ENCODE measurements at places on chromosomes 12 and 14.

DNA sequence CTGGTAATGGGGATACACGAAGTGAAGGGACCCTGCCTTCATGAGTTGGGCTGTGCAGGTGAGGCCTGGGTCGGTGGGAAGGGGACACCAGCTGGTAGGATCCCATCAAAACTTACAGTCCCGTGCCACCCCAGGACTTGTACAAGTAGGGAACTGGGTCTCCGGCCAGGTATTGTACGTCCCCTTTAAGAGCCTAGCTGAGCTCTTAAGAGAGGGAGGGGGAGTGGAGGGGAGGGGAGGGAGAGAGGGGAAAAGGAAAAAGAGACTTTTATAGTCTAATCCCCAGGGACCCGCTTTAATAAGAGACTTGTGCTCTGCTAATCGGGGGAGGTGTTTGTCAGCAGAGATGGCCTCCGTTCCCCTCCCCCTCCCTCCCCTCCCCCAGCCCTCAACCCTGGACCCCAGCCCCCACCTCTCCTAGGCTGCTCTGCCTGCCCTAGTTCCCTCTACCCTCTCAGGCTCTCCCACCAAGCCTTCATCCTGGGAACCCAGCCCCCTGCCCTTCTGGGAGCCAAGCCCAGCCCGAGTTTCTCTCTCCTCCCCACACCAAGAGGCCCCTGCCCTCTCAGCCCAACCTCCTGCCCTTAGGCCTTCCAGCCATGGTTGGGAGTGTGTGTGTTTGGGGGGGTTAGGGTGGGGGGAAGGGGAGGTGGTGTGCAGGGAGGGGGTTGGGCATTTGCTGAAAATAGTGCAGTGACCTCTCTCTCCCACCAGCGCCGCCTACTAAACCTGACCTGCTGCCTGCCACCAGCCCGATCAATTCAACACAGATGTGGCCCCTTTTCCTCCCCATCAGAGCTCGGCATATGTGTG lies 2.6 kb downstream of the GDF11 start:
- H3K4me1 ChIP-seq = peaks cover 37% of the 10 kb centered on the region
- no peak for DNase-seq
- peaks cover 7% of the 10 kb centered on the region for H3K27me3 ChIP-seq
- no peak overlapping the region for H3K27ac ChIP-seq
- peaks cover 11% of the 10 kb centered on the region for H3K36me3 ChIP-seq

DNA sequence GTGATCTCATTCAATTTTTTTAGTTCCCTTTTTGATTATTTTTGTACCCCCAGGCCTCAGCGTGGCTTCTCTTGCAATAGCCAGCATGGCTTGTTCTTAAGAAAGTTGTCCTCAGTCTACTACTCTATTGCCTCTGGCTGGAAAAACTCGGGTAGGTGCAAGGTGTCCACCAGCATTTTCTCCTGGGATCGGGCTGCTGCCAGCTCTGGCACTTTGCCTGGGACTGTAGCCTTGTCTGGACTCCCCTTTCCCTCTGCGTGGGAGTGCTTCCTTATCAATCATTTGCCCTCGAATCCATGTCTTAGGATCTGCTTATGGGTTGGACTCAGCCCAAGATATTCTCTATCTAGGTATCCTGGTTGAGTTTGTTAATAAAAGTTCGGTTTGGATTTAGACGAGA lies 773.4 kb downstream of the DIO2 start:
- no peak for DNase-seq
- H3K4me1 ChIP-seq = no peaks in the 10 kb centered on the region
- no peak overlapping the region for H3K4me3 ChIP-seq
- H3K36me3 ChIP-seq = no peaks in the 10 kb centered on the region
- no peak overlapping the region for H3K27ac ChIP-seq

- DNase-seq = no peak
- H3K4me1 ChIP-seq = no peaks in the 10 kb centered on the region
- H3K27ac ChIP-seq = no peak overlapping the region
- no peak overlapping the region for H3K4me3 ChIP-seq
These were observed 56.1 kb upstream of the PCED1B start for GRCh38 chr12:47023311-47023710.

DNA sequence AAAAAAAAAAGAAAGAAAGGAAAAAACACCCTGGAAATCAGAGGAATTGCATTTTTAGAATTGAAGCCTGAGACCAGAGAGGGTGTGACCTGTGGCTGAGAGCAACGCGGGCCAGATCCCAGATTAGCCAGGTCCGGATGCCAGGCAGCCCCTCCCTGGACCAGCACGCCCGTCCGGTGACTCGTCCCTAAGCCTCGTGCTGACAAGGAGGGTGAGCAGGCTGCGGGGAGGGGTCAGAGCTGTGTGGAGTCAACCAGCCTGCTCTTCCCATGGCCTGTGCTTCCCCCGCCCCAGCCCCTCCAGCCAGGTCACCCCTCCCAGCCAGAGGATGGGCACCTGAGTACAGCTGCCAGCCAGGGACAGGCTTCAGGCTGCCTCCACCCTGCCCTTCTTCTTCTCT lies 4.2 kb upstream of the KLC1 start:
- H3K36me3 ChIP-seq = no peaks in the 10 kb centered on the region
- H3K4me3 ChIP-seq = peak overlapping the region; percentile 44
- H3K27ac ChIP-seq = peak overlapping the region; percentile 73
- no peak for DNase-seq
- peaks cover 31% of the 10 kb centered on the region for H3K4me1 ChIP-seq

- H3K36me3 ChIP-seq = peaks cover 9% of the 10 kb centered on the region
- H3K4me1 ChIP-seq = no peaks in the 10 kb centered on the region
- no peaks in the 10 kb centered on the region for H3K27me3 ChIP-seq
- no peak for DNase-seq
- H3K4me3 ChIP-seq = no peak overlapping the region
These were observed 2.9 kb downstream of the TAS2R43 start for GRCh38 chr12:11089246-11089645.

DNA sequence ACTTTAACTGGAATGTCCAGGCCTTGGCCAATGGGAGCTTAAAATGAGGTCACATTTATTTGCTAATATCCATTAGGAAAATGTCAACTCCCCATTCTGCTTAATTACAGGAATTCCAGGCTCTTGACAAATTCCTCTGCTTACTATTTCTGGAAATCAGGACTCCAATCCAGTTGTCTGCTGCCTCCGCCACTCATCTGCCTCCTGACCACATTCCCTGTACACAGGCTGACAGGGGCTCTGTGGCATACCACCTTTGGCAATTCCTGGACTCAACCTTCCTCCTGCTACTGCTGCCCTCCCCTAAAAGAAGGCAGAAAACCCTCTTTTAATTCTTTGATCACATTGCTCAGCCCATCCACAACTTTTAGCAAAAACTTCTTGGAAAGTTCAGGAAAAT lies 37.9 kb downstream of the KICS2 start:
- no peaks in the 10 kb centered on the region for H3K27me3 ChIP-seq
- H3K4me3 ChIP-seq = no peak overlapping the region
- H3K27ac ChIP-seq = no peak overlapping the region
- H3K4me1 ChIP-seq = no peaks in the 10 kb centered on the region
- no peak for DNase-seq
- no peaks in the 10 kb centered on the region for H3K36me3 ChIP-seq

DNA sequence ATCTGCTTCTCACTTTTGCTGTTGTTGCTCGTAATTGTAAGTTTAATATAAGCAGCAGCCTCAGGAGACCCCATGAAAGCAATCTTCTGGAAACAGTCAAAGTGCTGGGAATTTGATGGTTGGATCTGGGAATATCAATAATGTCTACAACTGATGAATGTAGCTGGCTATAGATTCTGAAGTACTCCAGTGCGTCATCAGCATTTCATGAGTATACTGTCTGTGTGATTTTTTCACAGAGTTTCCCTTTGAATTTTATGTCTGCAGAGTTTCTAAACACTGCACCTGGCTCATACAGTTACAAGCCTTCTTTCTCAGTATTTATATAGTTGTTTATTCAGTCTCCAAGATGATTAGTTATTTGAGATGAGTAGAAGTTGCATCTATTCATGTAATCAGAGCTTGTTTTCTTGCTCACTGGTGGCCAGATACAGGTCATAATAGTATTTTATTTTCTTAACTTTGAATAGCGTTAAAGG lies 222.3 kb downstream of the RAD51B start:
- H3K27me3 ChIP-seq = no peaks in the 10 kb centered on the region
- no peak overlapping the region for H3K4me3 ChIP-seq
- peaks cover 1% of the 10 kb centered on the region for H3K4me1 ChIP-seq
- H3K27ac ChIP-seq = no peak overlapping the region

- H3K4me3 ChIP-seq = no peak overlapping the region
- no peak for DNase-seq
- peaks cover 6% of the 10 kb centered on the region for H3K27me3 ChIP-seq
- H3K36me3 ChIP-seq = no peaks in the 10 kb centered on the region
These were observed 310.0 kb upstream of the DDHD1 start for GRCh38 chr14:53462931-53463778.
